ENCODE measurements at places on chromosomes 3 and 15. TPM values are rescaled to one million over a fixed set of nuclear protein-coding genes. Genes with fewer than 3 reads are reported as not detected.

Gene HIGD2B
- 0.26 TPM for total RNA-seq

Gene CPNE4
- not detected for total RNA-seq

Gene CGNL1
- total RNA-seq = not detected

Gene UQCRC1
- total RNA-seq = 171 TPM

Gene CGGBP1
- total RNA-seq = 81.7 TPM

Gene SIDT1
- total RNA-seq = 44.1 TPM

Gene SATB1
- 401 TPM for total RNA-seq

Gene STRIT1
- total RNA-seq = not detected

Gene UNC13C
- total RNA-seq = not detected

Gene PCCB
- total RNA-seq = 45.0 TPM

Gene SENP7
- total RNA-seq = 17.9 TPM

Gene ARGFX
- total RNA-seq = not detected

Gene CLASP2
- 82.3 TPM for total RNA-seq

Gene GOLGA6L10
- 3.0 TPM for total RNA-seq

Gene FBXO40
- not detected for total RNA-seq

Gene SCG5
- total RNA-seq = 3.8 TPM

Gene ANKRD63
- total RNA-seq = not detected

Gene CA12
- not detected for total RNA-seq

Gene CPNE9
- not detected for total RNA-seq

Gene ANKUB1
- not detected for total RNA-seq

Gene PP2D1
- total RNA-seq = not detected

Gene FOXL2NB
- total RNA-seq = not detected

Gene TRAT1
- 3.0 TPM for total RNA-seq

Gene GNB4
- total RNA-seq = 7.2 TPM

Gene ADPRH
- 9.2 TPM for total RNA-seq

Gene NLGN1
- not detected for total RNA-seq

Gene GPR171
- 21.3 TPM for total RNA-seq

Gene SLC6A20
- total RNA-seq = not detected

Gene GOLGA8B
- total RNA-seq = 234 TPM
